ENCODE measurements at places on chromosomes 16 and 17. TPM values are rescaled to one million over a fixed set of nuclear protein-coding genes. Genes with fewer than 3 reads are reported as not detected.

Gene TNFRSF13B
- total RNA-seq = not detected

Gene OR2C1
- under 0.01 TPM for total RNA-seq

Gene KRT33A
- not detected for total RNA-seq

Gene CTRB1
- not detected for total RNA-seq

Gene NAGLU
- 7.5 TPM for total RNA-seq

Gene SEPTIN12
- total RNA-seq = not detected

Gene HSD17B2
- 0.18 TPM for total RNA-seq

Gene USP6
- not detected for total RNA-seq

Gene KRTAP1-1
- total RNA-seq = 0.83 TPM

Gene TRIM47
- 1.4 TPM for total RNA-seq

Gene PSME3IP1
- 52.2 TPM for total RNA-seq

Gene CCDC200
- total RNA-seq = not detected

Gene ALOX15B
- not detected for total RNA-seq

DNA sequence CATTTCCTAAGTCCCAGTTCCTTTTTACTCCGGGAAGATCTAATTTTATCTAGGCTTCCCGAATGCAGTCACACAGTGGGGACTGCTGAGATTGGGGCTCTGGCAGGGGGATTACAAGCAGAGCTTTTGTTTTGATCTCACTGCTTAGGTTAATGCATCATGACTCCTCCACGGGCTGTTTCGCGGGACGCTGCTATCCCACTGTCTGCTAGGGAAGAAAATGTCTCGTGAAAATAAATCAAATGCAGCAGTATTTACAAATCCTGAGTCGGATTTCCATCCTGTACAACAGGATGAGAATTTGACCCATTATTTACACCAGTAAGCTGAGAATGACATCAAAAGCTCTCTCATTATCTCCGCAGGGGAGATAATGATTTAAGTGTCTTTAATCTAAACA, 83.8 kb downstream of the CDH11 start:
- DNase-seq = peak; percentile 59

GRCh38 chr17:80397686-80398085, 17.3 kb upstream of the ENDOV start:
- DNase-seq = no peak

DNA sequence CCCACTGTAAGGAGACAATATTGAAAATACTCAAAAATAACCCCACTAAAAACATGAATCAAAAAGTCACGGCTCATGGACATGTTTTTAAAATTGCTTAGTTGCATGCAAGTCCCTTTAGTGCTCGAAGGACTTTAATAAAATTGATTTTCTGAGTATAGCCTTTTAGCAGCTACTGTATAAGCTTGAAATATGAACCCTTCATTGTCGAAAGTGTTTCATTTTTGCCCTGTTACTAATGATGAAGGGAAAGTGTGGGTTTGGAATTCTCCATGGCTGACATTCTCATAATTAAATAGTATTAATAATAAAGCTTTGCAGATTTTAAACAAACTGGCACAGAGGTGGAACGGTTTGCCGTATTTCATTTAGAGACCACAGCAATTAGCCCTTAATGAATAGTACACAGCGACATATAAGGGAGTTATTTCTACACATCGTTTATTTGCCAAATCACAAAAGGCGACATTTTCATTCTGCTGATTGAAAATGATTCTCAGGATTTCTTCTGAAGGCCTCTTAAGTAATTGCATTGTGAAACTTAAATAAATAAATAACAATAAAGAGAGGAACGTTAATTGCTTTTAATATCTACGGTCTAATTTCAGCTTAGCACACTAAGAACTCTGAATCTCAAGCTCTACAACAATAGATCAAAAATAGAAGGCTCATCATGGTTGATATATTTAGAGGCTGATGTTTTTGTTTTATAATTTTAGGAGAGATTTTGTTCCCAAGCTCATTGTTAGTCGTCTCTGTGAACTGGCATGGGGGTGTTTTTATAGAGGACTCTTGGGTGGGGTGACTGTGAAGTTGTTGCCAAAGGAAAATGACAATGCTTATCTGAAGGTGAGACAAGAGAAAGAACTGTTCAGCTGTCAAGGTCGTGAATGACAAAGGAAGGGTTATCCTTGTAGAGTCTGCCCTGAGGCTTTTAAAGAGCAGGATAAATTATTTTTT, 60.6 kb downstream of the IRX6 start:
- no peak for DNase-seq

DNA sequence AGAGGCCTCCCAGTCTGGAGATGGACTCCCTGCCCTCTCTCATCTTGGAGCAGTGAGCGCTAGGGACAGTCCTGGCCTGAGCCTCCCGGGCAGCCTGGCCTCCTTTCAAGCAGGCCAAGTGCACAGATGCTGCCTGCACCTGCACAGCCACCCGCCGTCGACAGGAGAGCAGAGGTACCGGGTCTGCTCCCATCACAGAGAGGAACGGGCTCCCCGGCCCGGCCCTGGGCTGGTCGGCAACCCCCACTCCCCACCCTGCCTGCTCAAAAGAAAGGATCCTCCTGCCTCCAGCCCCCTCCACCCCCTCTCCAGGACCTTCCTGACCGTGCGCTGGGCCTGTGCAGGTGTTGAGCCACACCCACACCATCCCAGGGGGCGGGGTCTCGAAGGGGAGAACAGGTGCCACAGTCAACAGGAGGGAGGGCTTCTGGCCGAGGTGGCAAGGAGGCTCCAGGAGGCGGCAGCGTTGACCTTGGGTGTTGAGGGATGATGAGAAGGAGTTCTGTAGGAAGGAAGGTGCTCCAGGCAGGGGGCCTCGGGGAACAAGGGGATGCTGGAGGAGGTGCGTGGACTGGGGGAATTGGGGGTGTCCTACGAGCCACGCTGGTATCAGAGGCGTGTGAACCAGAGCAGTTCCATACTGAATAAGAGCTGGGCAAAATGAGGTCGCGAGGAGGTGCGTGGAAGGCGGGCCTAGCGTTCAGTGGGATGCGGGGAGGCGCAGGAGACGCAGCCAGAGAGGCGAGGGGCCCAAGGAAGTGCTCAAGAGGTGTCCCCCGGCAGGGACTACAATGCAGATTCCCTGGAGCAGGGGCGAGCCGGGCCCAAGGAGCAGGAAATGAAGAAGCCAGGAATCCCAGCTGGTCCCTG, 967 bp upstream of the CDH15 start:
- no peak for DNase-seq

- DNase-seq = no peak
Measured at GRCh38 chr16:88804552-88805339, 1.2 kb downstream of the CDT1 start.

DNA sequence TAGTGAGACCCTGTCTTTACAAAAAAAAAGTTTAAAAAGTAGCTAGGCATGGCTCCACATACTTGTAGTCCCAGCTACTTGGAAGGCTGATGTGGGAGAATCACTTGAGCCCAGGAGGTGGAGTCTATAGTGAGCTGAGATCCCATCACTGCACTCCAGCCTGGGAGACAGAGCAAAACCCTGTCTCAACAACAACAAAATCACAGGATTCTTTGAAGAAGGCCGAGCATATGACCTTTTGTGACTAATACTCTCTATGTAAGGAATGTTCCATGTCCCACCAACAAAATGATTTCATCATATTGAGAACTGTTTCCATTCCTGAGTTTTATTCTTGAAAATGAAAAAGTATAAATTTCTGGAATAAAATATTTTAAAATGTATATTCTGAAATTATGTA, 58.9 kb upstream of the EFCAB3 start:
- DNase-seq = no peak

DNA sequence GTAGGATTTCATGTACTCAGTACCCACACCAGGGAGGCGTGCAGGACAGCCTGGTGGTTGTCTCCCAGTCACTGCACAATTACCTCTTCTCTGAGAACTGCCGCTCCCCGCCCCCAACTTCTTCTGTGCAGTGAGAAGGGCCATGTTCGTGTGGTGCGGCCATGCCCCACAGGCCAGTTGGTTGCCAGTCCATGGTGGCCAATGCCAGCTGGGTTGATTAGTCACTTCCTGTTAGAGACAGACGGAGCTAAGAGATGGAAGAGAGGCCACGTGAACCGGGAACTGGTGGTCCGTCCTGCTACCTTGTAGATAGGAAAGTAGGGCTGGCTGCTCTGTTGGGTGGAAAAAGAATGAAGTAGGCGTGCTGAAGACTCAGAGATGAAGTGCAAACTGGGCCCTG, 206.5 kb downstream of the ABCC12 start:
- no peak for DNase-seq

- no peak for DNase-seq
Measured at GRCh38 chr17:34486761-34487160, 92.6 kb upstream of the TMEM132E start.

DNA sequence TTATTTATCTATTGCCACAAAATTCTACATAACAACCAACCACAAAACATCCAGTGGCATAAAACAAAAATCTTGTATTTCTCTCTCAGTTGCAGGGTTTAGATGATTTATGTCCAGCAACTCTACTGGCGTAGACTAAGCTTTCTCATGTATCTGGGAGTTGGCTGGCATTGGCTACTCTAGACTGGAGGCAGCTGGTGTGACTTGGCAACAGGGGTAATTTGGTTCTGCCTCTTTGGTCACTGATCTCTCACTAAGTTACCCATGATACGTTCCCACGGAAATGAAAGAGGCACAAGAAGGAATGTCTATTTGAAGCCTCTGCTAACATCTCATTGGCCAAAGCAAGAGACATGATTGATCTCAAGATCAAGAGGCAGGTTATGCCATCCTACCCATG, 144.0 kb downstream of the HS3ST3B1 start:
- no peak for DNase-seq

- DNase-seq = no peak
Measured at GRCh38 chr16:65956100-65956499, 410.4 kb upstream of the CDH5 start.

GRCh38 chr17:56389356-56389755, 204.1 kb upstream of the NOG start:
- DNase-seq = no peak

- no peak for DNase-seq
Measured at GRCh38 chr17:70916469-70916868, 747.1 kb downstream of the KCNJ2 start.

- DNase-seq = no peak
Measured at GRCh38 chr17:74832421-74832820, 27.3 kb downstream of the GRIN2C start.

DNA sequence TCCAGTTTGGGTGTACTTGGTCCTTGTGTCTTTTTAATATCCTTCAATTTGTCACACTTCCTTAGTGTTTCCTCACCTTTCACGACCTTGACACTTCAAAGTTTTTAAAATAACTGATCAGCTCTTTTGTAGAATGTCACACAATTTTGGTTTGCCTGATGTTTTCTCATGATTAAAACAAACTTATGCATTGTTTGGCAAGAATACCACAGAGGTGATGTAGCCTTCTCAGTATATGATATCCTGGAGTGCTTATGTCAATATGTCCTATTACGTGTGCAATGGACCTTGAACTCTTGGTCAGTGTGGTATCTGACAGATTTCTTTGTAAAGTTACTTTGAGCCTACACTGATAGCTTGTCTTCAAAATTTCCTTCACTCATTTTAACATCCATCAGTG, 297.4 kb downstream of the CNTNAP4 start:
- no peak for DNase-seq

DNA sequence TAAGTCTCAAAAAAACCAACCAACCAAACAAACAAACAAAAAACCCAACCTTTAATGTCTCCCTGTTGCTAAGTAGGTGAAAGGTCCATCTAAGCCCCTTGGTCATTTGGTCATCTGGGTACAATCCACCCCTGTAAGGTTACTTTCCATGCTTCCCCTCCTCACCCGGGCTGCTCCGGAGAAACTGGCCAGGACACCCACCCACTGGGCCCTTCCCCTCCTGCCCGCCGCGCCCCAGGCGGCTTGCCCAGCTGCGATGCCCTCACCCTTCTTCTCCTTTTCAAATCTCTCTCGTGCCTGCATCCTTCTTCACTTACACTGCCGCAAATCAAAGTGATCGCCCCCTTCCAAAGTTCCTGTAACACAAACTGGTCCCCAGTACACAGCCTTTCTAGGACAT, 2.0 kb downstream of the NTAN1 start:
- DNase-seq = no peak

GRCh38 chr16:2271848-2272461, 4.0 kb upstream of the RNPS1 start:
- no peak for DNase-seq

GRCh38 chr16:55035029-55035428, 104.4 kb downstream of the IRX5 start:
- DNase-seq = no peak

DNA sequence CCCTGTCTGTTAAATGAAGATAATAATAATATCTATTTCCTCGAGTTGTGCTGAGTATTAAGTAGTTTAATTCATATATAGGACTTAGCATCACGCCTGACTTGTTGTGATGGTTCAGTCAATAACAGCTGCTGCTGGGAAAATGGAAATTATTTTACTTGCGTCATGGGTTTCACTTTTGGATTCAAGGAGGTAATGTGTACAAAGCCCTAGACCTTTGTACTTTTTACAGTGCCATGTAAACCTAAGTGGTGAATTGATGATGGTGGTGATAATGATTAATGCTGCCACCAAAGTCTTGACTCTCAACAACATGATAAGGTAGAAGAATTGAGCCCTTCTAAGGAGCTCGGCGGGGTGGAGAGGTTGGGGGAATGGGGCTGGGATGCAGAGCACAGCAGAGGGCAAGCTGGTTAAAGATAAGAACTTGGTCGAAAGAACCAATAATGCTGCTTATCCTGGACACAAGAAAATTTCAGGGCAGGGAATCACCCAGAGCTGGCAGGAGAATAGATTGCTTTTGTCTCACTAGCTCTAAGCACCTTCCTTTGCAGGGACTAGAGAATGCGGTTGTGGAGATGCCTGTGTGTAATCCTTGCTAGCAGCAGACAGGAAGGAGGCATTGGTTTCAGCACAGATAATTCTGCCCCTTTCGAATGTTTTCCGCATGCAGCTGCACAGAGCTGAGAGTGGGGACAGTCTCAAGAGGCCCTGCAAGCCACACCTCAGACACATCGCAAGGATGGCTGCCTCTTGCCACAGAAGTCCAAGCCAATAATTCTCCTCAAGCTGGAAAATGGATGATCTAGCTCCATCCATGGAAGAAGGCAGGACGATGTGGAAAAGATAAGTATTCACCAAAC, 187.1 kb downstream of the TMEM114 start:
- no peak for DNase-seq

GRCh38 chr17:79543531-79543930, 67.3 kb downstream of the RBFOX3 start:
- no peak for DNase-seq

DNA sequence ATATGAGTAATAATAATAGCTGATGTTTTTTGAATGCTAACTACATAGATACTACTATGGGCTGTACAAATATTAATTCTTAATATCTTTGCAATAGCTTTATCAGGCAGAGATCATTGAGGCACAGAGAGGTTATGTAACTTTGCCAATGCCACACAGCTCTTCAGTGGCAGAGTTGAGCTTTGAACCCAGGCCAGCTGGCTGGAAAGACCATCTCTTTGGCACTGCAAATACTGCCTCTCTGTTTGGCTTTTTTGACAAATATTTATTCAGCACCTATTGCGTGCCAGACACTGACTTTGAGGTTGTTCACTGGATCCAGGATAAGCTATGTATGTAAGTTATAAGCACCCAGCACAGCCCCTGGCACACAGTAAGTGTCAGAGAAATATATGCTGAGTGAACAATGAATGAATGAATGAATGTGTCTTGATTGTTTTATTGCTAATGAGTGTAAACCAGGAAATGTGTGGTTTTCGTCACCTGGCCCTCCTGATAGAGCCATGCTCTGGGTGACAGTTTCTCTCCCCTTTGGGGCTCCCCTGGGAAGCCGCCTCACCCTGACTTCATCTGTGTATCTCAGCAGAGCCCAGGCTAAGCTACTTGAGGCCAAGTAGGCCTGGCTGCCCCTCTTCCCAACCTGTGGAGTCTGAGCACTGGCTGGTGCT, 2.5 kb downstream of the AQP8 start:
- DNase-seq = no peak

All from IMR-90 (cell line).